ENCODE measurements at places on chromosomes 4 and X. TPM values are rescaled to one million over a fixed set of nuclear protein-coding genes. Genes with fewer than 3 reads are reported as not detected.

Gene CT45A2
- not detected for total RNA-seq

Gene TLR2
- total RNA-seq = 3.6 TPM

Gene PRR27
- not detected for total RNA-seq

Gene TMEM154
- total RNA-seq = 0.66 TPM

Gene LARP7
- 44.7 TPM for total RNA-seq

Gene NPY1R
- 6.8 TPM for total RNA-seq

Gene NOX1
- total RNA-seq = not detected

Gene SOD3
- total RNA-seq = 9.1 TPM

Gene UGT2A3
- total RNA-seq = not detected

Gene CCNA2
- total RNA-seq = 15.0 TPM

Gene GNRHR
- not detected for total RNA-seq

Gene RPL10
- total RNA-seq = 7,222 TPM

Gene GPC3
- total RNA-seq = 271 TPM

Gene DNASE1L1
- 35.2 TPM for total RNA-seq

Gene ATP1B4
- 298 TPM for total RNA-seq

Gene VCX3A
- total RNA-seq = not detected

Gene FAT4
- total RNA-seq = 45.4 TPM

Gene CSAG1
- total RNA-seq = not detected

Gene PHKA1
- 2.7 TPM for total RNA-seq

Gene GLRA3
- not detected for total RNA-seq

Gene RHOH
- total RNA-seq = 0.18 TPM

Gene DGKK
- not detected for total RNA-seq

Gene LRIT3
- total RNA-seq = 0.09 TPM

Gene PAPSS1
- total RNA-seq = 41.7 TPM

Gene HSFX2
- total RNA-seq = 0.75 TPM

Gene EDA2R
- 2.6 TPM for total RNA-seq

Gene EVC2
- total RNA-seq = 6.3 TPM

Gene KLHL15
- 12.5 TPM for total RNA-seq

Gene TMEM35A
- 1.1 TPM for total RNA-seq

Gene NAA10
- 42.8 TPM for total RNA-seq

Gene PPA2
- total RNA-seq = 69.7 TPM

Gene NXF3
- not detected for total RNA-seq

Gene ITGB1BP2
- total RNA-seq = 140 TPM

Gene CCDC158
- 0.18 TPM for total RNA-seq

Gene GAGE12J
- total RNA-seq = not detected

Gene ZFP92
- total RNA-seq = 0.62 TPM

Gene HTR2C
- total RNA-seq = not detected

Gene DCAF4L1
- 0.18 TPM for total RNA-seq

Gene HTN3
- not detected for total RNA-seq

Gene ENPEP
- total RNA-seq = 15.3 TPM

Gene ARMCX6
- total RNA-seq = 104 TPM

Gene DCX
- 9.4 TPM for total RNA-seq

Gene LNX1
- total RNA-seq = 2.4 TPM

Gene TMEM150C
- 3.3 TPM for total RNA-seq

Gene ARAP2
- 1.6 TPM for total RNA-seq

Gene FGFBP2
- 0.93 TPM for total RNA-seq

Gene CASK
- 28.1 TPM for total RNA-seq

Gene NSUN7
- 0.84 TPM for total RNA-seq

Gene ARR3
- not detected for total RNA-seq

Gene NHS
- 1.5 TPM for total RNA-seq

Gene MAGEB6
- total RNA-seq = not detected

Gene RNF150
- total RNA-seq = 37.6 TPM

Gene HSFX4
- 0.53 TPM for total RNA-seq

Gene TLR10
- 0.27 TPM for total RNA-seq

Gene PABPC4L
- 6.0 TPM for total RNA-seq

Gene SPIN2A
- 3.4 TPM for total RNA-seq

Data from muscle of leg (tissue), 16 donors.